CD14-positive monocyte (primary cell): ENCODE measurements at places on chromosomes 11 and 22.
A peak's percentile ranks its signal among the peaks of the same experiment; 100 is the strongest.

- no peaks in the 10 kb centered on the region for H3K27me3 ChIP-seq
- no peak for DNase-seq
- H3K27ac ChIP-seq = no peak overlapping the region
Measured at GRCh38 chr22:33848251-33848650, 72.0 kb downstream of the LARGE1 start.

GRCh38 chr11:44190883-44191230, 95.4 kb downstream of the EXT2 start:
- H3K36me3 ChIP-seq = no peaks in the 10 kb centered on the region
- no peaks in the 10 kb centered on the region for H3K27me3 ChIP-seq
- no peak overlapping the region for H3K27ac ChIP-seq

DNA sequence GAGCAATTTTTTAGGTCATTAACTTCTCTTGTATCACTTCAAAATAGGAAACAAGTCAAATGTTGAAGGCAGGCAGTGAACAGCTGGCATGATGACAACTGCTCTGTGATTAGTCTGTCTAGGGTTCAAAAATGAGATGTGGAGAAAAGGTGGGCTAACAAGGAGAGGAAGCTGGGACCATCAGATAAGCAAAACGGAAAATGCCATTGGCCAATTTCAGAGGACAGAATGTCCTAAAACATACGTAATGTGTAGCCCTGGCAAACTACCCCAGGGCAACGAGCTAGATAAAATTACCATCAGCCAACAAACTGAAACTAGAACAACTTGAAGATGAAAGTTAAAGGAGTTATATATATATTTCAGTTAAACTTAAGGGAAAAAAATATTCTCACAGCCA, 93.2 kb downstream of the RELT start:
- no peak for DNase-seq
- no peaks in the 10 kb centered on the region for H3K27me3 ChIP-seq
- no peaks in the 10 kb centered on the region for H3K36me3 ChIP-seq
- no peak overlapping the region for H3K4me3 ChIP-seq
- H3K4me1 ChIP-seq = peaks cover 13% of the 10 kb centered on the region

GRCh38 chr11:2987881-2988861, 4.0 kb downstream of the NAP1L4 start:
- peaks cover 15% of the 10 kb centered on the region for H3K36me3 ChIP-seq
- no peaks in the 10 kb centered on the region for H3K27me3 ChIP-seq
- peaks cover 48% of the 10 kb centered on the region for H3K4me1 ChIP-seq
- no peak for DNase-seq

DNA sequence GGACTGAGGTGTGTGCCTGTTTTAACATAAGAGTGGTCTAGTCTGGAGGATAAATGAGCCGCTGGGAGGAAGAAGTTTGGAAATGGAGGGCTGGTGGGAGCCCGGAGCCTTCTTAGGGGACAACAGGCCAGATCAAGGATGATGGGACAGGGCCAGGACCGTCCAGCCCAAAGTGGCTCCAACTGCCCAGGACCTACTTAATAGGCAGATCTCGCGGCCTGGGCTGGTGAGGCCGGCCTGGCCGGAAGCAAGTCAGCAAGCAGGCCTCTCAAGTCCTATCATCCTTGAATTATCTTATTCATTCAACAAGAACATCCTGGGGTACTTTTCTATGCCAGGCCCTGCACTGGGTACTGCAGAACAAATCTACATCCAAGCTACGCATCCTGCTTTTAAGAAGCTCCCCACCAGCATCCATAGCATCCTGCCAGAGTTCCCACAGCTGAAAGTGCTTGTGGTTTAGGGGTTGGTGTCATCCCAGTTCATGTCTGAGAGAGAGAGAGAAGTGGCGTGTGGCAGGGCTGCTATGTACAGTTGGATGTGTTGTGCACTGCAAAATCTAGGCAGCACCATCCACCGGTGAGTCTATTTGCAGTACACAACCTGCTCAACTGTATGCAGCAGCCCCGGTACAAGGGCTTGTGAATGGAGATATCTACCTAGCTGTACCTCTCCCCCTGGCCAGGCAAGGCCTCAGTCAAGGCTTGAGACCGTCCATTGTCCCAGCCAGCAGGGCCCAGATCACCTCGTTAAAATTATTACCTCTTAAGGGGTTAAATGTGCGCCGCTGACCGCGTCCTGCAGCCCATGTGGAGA, 82.1 kb downstream of the FBLN1 start:
- peaks cover 30% of the 10 kb centered on the region for H3K4me1 ChIP-seq
- H3K4me3 ChIP-seq = no peak overlapping the region
- DNase-seq = no peak
- H3K36me3 ChIP-seq = no peaks in the 10 kb centered on the region

DNA sequence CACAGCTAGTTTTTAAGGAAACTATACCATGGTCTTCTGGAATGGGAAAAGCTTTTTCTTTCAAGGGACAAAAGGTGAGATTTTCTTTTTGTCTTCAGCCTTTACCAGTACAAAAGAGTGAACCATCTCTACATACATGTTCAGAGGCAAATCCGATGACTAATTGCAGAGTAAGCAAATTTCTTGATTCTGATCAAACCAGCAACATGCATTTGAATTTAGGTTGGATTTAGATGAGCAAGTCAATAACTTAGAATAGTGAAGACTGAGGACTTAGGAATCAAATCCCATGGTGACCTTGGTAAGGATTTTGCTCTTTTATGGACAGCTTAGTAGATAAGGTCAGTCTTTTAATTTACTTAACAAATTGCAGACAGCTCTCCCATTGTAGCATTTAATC, 65.9 kb upstream of the BLID start:
- H3K27me3 ChIP-seq = no peaks in the 10 kb centered on the region
- DNase-seq = no peak
- H3K4me3 ChIP-seq = no peak overlapping the region
- H3K4me1 ChIP-seq = no peaks in the 10 kb centered on the region
- no peaks in the 10 kb centered on the region for H3K36me3 ChIP-seq

DNA sequence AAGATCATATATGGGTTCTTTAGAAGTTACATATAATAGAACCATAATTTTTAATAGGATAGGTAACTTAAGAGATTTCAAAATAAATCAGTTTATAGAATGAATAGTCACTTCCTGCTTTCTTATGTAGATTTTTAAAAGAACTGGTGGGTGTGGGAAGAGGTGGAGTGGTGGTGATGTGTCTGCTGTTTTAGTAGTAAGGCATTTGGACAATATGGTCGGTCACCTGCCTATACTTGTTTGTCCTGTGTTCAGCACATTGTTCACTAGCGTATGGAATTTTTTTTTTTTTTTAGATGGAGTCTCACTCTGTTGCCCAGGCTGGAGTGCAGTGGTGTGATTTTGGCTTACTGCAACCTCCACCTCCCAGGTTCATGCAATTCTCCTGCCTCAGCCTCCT, 39.3 kb downstream of the CCDC81 start:
- DNase-seq = no peak
- H3K27ac ChIP-seq = no peak overlapping the region
- H3K27me3 ChIP-seq = no peaks in the 10 kb centered on the region
- no peak overlapping the region for H3K4me3 ChIP-seq
- no peaks in the 10 kb centered on the region for H3K36me3 ChIP-seq
- H3K4me1 ChIP-seq = peaks cover 3% of the 10 kb centered on the region

- H3K36me3 ChIP-seq = peaks cover 87% of the 10 kb centered on the region
- peak overlapping the region; percentile 33 for H3K27ac ChIP-seq
- peaks cover 6% of the 10 kb centered on the region for H3K4me1 ChIP-seq
- DNase-seq = no peak
- no peak overlapping the region for H3K4me3 ChIP-seq
Measured at GRCh38 chr22:20549232-20549841, 41.9 kb downstream of the MED15 start.

GRCh38 chr11:74020539-74020938, 11.7 kb upstream of the UCP3 start:
- H3K4me1 ChIP-seq = peaks cover 88% of the 10 kb centered on the region
- peak; percentile 74 for DNase-seq
- peak overlapping the region; percentile 22 for H3K4me3 ChIP-seq
- no peaks in the 10 kb centered on the region for H3K27me3 ChIP-seq
- H3K27ac ChIP-seq = peak overlapping the region; percentile 88
- H3K36me3 ChIP-seq = peaks cover 5% of the 10 kb centered on the region

DNA sequence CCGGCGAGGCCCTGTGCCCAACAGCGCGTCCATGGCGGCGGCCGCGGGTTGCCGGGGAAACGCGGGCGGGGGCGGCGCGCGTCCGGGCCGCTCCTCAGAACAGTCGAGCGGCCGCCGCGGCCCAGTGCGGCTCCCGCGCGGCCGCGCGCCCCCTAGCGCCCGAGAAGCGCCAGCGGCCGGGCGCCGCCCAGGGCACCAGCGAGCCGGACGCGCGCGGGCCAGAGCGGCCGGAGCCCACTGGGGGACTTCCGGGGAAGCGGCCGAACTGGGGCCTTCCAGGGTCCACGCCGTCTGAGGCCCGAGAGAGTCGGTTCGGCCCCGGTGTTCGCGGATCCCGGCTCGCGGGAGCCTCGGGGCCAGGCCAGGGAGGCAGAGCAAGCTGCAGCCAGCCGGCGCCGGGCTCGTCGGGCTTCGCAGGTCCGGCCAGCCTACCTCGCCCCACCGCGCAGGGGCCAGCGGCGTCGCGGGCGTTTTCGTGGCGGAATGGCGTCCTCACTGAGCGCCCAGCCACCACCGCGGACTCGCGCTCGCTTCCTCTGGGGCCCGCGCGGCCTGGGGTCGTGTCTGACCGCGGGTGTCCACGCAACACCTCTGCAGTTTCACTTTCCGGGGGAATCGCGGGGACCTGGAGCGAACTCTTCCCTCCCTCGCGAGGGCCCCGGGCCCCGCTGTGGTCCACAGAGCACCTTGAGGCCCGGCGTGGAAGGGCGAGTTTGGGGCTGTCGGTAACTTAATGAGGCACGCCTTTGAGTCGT, at the start of gene DENND6B:
Gene DENND6B, minus strand, starts transcription at position 57 of the 755 bp plus-strand sequence. Its CDS starts 24 bp downstream, at position 33.
- DNase-seq = peak; percentile 84
- no peaks in the 10 kb centered on the region for H3K27me3 ChIP-seq
- H3K36me3 ChIP-seq = no peaks in the 10 kb centered on the region
- peak within 1 kb of the TSS; percentile 80 for H3K27ac ChIP-seq
- peaks cover 11% of the 10 kb centered on the region for H3K4me1 ChIP-seq

DNA sequence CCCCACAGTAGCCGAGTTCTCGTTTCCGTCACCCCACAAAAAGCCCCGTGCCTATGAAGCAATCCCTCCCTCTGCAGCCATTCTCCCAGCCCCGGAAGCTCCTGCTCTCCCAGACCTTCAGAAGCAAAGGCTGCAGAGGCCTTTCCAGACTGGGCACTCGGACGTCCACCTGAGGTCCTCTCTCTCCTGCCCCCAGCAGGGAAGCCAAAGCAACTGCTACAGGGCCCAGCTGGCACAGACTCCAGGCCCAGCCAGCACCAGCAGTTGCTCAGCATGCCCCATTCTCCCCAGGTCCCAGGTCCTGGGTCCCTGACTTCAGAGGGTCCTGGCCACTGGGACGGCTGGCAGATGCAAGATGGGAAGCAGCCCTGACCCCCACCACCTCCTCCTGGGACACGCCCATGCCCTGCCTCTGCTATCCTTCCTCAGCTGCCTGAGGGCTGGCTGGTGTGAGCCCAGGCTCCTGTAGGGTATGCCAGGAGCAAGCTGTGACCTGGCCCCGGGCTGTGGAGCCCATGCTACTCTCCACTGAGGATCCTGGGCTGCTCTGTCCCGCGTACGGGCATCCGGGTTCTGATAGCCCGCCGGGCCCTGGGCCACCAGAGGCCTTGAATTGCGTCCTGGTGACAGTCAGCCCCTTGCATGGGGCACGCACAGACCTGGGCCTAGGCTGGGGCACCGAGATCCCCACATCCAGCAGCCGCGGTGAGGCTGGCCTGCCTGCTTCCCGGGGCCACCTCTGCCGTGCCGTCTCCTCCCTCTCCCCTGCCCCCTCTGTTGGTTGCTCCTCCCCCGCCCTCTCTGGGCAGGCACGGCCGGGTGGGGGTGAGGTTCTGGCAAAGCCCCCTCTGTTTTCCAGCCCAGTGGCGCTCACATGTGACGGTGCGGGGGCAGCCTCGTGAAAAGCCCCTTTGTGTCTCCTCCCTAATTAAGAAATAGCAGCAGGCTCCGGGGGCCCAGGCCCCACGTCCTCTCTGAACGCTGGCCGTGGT, 1310.3 kb downstream of the BRD1 start:
- H3K4me1 ChIP-seq = no peaks in the 10 kb centered on the region
- DNase-seq = no peak
- H3K27me3 ChIP-seq = no peaks in the 10 kb centered on the region
- H3K27ac ChIP-seq = no peak overlapping the region

DNA sequence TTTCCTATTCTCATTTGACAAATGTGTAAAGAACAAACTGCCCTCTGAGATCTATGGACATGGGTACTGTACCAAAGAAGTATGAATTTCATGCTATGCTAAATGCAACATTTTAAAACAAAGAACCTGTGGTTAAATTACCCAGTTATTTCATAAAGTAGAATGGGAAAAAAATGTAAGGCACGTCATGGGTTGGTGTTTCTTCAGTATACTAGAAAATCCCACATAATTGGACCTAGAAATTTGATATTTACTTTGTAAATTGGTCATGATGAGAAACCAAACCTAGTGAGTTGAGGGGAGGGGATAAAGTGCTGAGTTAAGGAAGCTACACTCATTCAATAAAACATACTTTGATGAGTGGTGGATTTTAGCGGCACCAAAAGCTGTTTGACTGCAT, 104.1 kb downstream of the ALX4 start:
- H3K4me1 ChIP-seq = no peaks in the 10 kb centered on the region
- H3K36me3 ChIP-seq = peaks cover 53% of the 10 kb centered on the region
- no peak overlapping the region for H3K4me3 ChIP-seq
- H3K27ac ChIP-seq = no peak overlapping the region
- no peaks in the 10 kb centered on the region for H3K27me3 ChIP-seq
- no peak for DNase-seq

DNA sequence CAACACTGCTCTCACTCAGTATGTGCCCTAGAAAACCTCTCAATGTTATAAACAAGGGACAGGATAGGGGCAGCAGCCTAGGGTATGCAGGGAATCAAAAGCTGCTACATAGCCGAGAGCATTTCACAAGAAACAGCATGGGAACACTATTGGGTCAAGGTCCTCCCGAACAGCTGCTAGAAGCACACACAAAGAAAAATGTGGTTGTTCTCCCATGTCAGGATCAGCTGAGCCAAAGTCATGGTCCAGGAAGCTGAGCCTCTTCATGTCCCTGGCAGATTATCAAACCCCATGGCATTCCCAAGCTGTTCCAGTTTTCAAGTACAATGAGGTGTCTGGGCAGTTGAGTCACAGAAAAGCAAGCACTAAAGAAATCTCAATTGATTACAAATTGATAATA, 21.0 kb upstream of the GDPD4 start:
- H3K36me3 ChIP-seq = peaks cover 55% of the 10 kb centered on the region
- DNase-seq = no peak
- no peak overlapping the region for H3K4me3 ChIP-seq
- no peaks in the 10 kb centered on the region for H3K4me1 ChIP-seq

DNA sequence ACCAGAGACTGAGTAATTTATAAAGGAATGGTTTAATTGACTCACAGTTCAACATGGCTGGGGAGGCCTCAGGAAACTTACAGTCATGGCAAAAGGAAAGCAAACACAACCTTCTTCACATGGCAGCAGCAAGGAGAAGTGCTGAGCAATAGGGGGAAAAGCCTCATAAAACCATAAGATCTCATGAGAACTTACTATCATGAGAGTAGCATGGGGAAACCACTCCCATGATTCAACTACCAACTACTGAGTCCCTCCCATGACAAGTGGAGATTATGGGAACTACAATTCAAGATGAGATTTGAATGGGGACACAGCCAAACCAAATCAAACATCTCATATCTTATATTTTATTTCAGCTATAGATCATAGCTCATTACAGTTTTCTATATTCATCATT, 33.0 kb downstream of the GRIA4 start:
- no peaks in the 10 kb centered on the region for H3K36me3 ChIP-seq
- no peak for DNase-seq
- H3K27me3 ChIP-seq = no peaks in the 10 kb centered on the region

GRCh38 chr11:116596346-116597260, 176.2 kb downstream of the BUD13 start:
- no peaks in the 10 kb centered on the region for H3K27me3 ChIP-seq
- H3K27ac ChIP-seq = no peak overlapping the region
- H3K4me1 ChIP-seq = no peaks in the 10 kb centered on the region
- no peak overlapping the region for H3K4me3 ChIP-seq
- H3K36me3 ChIP-seq = no peaks in the 10 kb centered on the region
